NCI-H524 (cell line): ENCODE measurements at places on chromosomes 2 and 18.

- DNase-seq, result no peak
These were observed 322.2 kb downstream of the ZNF804A start for GRCh38 chr2:184920451-184920965.

DNA sequence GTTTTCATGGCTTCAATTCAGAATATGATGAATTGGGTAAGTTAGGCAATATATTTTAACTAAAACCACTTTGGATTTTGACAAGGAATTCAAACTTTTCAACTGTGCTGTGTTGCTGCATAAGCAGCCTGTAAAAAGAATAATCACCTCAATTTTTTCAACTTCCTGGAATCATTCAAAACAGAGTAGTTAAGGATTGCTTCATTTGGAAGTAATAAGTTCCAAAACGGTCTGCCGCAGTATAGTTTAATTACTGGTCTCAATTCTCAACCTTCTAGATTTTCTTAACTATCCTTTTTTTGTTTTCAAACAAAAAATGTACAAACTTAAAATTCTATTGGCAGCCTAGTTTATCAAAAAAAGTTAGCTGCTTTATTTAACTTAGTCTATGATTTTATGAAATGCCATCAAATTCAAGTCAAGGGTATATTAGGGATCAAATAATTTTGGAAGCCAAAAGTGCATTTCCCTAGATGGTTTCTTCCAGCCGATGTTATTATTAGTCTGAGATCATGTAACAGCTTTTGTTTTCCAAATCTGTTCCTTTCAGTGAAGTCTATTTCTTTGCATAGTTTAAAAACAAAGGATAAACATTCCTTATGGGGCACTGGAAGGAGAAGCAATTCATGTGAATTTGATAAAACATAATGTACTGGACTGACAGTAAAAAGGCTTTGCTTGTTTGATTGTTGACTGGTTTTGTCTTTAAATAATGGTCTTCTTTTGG is 76.1 kb upstream of the ETAA1 start:
- DNase-seq, result no peak

DNA sequence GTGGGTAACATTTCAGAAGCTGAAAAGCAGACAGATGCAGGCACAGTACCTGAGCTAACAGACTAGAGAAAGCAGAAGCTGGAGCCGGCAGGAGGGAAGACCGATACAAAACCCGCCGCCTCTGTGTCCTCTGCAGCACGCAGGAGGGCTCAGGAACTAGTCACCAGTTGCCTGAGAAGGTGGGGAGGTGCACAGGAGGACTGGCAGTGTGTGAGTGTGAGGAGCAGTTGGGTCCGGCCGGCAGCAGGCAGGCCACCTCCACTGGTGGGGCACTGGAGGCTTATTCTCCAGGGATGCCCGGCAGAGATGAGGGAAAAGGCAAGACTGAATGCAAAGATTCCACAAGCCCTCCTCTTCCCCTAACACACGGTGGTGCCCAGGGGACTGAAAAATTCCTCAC is 18.2 kb downstream of the ERCC3 start:
- DNase-seq, result no peak

GRCh38 chr2:127715778-127716449 is 14.6 kb downstream of the SFT2D3 start:
- no peak for DNase-seq
